ENCODE measurements at places on chromosomes 16 and 17. TPM values are rescaled to one million over a fixed set of nuclear protein-coding genes. Genes with fewer than 3 reads are reported as not detected.

DNA sequence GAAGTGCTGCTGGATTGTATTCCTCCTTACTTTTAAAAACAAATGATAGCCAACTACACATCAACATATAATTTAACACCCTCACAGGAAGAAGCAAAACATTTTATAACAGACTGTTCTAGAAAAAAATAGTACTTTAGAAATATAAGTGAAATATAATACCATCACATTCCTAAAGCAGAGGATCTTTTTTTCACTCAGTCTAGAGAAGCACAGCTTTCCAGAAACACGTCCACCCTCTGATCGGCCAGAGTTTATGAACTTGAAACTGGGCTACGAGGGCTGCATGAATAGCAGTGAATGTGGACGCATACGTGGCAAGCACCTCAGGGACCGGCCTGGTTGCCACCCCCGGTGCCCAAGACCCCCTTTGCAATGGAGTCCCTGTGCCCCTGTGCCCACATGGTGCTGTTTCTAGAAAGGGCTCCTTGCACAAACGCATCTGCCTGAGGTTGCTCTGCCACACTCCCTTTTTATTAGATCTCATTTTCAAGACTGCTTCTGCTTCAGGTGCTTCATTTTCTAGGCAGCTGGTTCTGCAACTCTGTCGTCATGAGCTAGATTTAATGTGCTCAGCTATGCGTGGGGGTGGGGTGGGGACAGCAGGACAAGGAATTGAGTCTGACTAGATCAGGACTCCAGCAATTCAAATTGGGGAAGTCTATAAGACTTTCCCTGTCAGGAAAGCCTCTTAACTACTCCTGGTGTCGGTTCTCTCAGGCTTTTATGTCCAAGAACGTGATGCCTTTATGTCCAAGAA is 29.1 kb upstream of the ERN1 start:
- peak; percentile 51 for ATAC-seq

DNA sequence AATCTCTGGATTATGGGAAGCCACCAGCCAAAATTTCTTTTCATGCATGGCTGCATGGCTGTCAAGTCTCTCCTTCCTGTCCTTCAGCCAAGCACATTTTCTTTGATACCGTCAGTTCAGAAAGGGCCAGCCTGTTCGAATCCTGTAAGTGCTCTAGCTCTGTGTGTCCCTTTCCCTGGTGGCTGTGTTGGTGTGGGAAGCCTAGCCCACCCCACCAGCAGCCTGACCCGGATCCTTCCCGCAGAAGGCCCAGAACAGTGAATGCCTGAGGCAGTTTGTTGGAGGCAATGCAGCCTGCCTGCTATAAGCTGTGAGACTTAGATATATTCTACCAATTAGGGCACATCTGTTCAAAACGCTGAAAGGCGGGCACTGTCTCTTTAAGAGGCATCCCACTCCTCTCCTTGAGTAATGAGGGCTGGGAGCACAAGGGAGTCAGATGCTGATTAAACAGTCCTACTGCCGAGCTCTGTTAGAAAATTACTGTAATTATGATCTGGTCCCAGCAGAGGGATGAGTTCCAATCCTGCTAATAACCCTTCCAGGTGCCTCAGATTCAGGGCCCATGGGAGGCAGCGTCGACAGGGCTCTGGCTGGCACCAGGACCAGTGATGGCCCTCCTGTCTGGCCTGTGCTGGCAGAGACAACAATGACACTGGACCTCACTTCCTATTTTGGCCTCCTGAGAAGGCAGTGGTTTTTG is 18.4 kb downstream of the SNX11 start:
- ATAC-seq, result no peak

DNA sequence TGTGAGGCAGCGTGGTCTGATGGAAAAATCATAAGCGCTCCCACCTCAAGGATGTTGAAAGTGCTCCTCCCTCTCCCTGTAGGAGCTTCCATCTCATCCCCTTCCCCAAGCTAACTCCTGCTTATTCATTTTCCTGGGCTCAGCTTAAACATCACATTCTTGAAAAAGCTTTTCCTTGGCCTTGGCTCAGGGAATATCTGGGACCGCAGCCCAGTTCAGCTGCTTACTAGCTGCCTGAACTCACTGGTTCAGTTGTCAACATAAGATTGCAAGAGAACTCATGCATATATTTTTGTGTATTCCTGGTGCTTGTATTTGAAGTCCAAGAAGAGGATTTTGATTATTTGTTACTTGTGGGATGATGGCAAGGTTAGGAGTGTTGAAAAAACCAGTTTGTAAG is 91.5 kb downstream of the UTP18 start:
- no peak for ATAC-seq

GRCh38 chr17:58487589-58488427 is at the start of gene HSF5:
Gene HSF5 (minus strand): TSS chr17:58488408. CDS start chr17:58488274, 134 bp downstream.
- peak; percentile 58 for ATAC-seq

DNA sequence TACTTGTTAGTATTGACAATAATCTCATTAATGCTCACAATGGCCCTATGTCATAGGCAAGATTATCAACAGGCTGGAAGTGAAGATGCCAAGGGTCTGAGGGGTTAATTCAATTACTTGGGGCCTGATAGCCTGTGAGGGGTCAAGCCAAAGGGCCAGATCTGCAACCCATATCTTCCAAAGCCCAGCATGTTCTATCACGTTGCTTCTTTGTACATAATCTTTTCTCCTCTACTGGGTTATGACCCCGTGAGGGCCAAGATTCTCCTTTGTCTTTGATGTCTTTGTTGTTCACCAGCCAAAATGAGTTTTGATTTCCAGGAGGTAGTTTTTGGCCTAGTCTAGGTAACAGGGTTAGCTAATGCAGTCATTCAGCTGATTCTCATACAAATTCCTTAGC is 347.2 kb downstream of the UTP18 start:
- ATAC-seq, result no peak

GRCh38 chr17:60039847-60040442 is 38.8 kb downstream of the HEATR6 start:
- no peak for ATAC-seq

GRCh38 chr17:31645351-31645750 is 213.7 kb downstream of the COPRS start:
- peak; percentile 25 for ATAC-seq

Gene AGRP
- total RNA-seq, result not detected

- no peak for ATAC-seq
Measured at GRCh38 chr17:77370586-77370985, 229.8 kb downstream of the SEC14L1 start.

Gene KRT10
- total RNA-seq, result 50.3 TPM

- ATAC-seq, result no peak
Measured at GRCh38 chr16:13300066-13300840, 398.9 kb downstream of the SHISA9 start.

Gene SSTR5
- total RNA-seq, result not detected

DNA sequence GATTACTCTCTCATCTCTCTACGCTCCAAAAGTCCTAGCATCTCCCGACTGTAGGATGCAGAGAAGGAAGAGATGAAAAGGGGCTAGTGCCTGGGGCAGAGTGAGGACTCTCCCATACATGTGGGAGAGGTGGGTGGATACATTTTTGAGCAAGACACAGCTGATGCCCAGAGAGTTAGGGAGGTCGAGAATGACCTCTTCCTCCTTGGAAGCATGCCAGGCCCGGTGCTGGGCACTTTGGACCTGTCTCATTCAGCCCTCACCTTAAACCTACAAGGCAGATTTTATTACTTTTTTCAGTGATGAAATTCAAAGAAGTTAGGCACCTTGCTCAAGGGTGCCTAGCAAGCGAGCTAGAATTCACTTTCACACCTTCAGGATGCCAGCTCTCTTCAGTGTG is 38.2 kb downstream of the WSCD1 start:
- no peak for ATAC-seq

- ATAC-seq, result peak; percentile 67
Measured at GRCh38 chr17:17412326-17412725, 64.5 kb upstream of the MED9 start.

Gene CLEC18C
- 0.44 TPM for total RNA-seq

Gene GLP2R
- not detected for total RNA-seq

DNA sequence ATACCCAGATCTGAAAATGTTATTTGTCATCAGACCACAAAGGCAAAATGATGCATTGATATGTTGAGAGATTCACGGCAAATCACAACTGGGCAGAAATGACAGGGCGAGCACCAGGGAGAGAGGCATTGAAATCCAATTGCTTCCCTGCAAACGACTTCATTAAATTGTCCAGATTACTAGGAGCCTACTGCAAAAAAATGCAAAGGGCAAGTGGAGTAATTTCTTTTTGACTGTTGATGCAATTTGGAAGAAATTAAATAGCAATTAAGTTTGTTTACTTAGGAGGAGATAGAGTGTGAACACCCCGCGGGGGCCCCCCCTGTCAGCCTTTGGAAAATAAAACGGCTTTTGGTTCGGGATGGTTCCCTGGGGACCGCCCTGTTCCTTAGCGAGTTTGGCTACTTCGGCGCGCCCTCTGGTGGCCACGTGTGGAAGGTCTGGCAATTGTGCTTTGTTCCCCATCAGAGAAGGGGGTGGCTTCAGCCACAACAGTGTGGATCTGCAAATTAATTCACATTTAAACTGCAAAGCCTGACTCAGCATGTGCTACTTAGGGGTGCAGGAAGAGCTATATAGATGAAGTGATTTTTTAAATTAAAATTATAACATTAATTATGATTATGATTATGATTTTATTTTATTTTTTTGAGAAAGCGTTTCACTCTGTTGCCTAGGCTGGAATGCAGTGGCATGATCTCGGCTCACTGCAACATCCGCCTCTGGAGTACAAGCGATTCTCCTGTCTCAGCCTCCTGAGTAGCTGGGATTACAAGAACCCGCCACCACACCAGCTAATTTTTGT is 14.5 kb upstream of the TMC7 start:
- peak; percentile 89 for ATAC-seq

Gene TBX21
- not detected for total RNA-seq

Gene SLC16A5
- 13.9 TPM for total RNA-seq

DNA sequence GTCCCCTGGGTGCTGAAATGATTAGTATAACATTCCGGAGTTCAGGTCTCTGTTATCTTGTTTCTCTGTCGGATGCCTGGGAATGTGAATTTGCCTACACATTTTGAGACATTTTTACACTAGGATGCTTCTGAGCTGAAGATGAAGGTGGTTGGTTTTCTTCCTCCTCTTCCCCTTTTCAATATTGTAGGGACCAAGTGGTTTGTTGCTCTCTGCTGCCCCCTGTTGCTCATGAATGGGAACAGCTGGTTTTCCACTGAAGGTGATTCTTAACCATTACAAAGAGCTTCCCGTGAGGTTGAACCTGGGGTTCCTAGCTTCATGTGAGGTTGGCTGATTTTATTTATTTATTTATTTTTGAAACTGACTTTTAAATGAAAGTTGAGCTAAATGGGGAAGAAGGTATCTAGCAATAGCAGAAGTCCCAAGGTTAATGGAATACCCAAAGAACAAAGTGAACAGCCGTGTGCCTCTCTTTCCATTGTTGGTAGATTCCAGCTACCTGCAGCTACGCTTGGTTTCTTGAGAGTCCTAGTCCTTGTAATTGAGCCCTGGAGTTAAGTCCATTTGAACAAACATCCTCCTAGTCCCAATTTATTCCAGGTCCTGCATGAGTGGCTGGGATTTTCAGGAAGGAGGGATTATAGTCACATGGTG is 983.9 kb upstream of the EEF2KMT start:
- no peak for ATAC-seq

Gene KCNG4
- not detected for total RNA-seq

GRCh38 chr17:80119271-80119791 is 17.9 kb downstream of the GAA start:
- no peak for ATAC-seq

DNA sequence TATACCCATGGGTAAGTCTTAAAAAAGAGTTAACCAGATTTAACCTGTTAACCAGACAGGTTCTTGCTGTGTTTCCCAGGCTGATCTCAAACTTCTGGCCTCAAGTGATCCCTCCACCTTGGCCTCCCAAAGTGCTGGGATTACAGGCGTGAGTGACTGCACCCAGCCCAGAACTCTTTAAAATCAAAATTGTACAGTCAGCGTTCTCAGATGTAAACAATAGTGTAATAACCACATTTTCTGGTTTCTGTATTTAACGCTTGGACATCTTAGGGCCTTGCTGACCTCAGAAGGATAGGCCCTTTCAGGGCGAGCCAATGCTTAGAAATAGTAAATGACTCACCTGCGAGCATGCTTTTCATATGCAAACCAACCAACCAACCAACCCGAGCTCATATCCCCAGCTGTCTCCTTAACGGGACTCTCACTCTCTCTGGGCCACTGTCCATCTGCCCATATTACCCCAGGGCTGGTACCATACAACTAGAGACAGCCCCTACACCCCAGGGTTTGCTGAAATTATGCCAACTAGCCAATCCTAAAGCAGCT is 415.0 kb upstream of the XYLT1 start:
- no peak for ATAC-seq

DNA sequence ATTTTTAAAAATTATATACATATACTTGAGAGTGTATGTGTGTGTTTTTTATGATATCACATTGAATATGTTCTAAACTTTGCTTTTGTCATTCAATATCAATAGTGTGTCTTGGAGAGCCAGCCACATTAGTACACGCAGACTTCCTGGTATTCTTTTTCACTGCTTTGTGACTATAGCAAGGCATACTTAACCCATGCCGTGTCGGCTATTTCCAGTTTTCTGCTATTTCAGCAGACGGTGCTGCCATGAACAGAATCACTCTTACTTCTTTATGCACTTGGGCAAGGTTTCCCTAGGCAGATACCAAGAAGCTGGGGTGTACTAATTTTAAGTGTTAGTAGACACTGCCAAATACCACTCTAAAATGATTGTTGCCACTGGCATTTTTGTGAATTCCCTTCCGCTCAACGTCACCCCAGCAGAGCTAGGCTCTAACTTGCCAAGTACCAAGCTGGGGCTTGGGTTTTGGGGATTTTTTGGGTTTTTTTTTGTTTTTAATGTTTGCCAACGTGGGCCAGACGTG is 134.9 kb downstream of the SOCS1 start:
- no peak for ATAC-seq

- ATAC-seq, result no peak
Measured at GRCh38 chr17:77107506-77108433, 33.0 kb upstream of the SEC14L1 start.

Gene SP2
- total RNA-seq, result 12.7 TPM

DNA sequence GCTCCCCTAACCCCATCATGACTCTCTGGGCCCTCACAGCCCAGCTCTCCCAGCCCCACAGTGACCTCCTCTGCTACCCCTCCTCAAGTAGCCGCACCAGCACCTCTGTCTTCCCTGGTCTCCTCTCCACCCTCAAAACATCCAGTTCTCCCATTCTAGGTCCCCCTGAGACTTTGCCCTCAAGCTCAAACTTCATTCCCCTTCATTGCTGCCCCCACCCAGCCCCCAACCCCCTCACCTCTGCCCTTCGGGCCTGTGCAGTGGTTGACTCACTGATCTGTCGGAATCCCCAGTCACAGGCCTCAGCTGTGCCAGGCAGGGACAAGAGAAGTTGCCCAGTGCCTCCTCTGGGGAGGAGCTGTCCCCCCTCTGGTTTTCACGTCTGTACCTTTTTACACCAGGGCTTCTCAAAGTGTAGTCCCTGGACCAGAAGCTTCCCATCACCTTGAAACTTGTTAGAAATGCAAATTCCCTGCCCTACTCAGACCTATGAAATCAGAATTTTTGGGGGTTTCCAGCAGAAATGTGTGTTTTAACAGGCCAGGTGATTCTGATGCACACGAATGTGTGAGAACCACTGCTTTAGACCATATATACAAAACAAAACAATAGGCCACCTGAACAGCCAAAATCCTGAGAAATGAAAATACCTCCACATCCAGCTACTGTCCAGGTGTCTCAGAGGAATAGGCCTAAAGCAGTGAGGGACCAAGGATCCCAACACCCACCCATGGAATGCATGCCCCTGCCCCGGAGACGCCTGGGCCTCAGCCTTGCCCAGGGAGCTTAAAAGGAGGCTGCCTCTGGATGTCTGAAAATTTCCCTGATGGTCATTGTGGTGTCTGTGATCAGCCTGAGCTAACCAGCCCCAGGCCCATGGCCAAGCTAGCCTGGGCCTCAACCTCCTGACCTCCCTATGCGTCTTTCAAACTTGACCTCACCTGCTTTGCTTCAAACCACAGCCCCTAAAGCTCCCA is 853 bp upstream of the DOK4 start:
- no peak for ATAC-seq
